WTC11 (cell line): ENCODE measurements at places on chromosomes 5 and 9. TPM values are rescaled to one million over a fixed set of nuclear protein-coding genes. Genes with fewer than 3 reads are reported as not detected.

DNM1 gene
- total RNA-seq: 79.0 to 105 TPM (median 92.4 TPM) in 3 replicates

PCDHB4 gene
- 2.3 to 2.6 TPM (median 2.3 TPM) in 3 replicates for total RNA-seq

HMCN2 gene
- 5.6 to 12.4 TPM (median 10.8 TPM) in 3 replicates for total RNA-seq

GBA2 gene
- total RNA-seq: 85.5 to 104 TPM (median 89.7 TPM) in 3 replicates

MEIKIN gene
- total RNA-seq: not detected in 3 replicates

PGM5 gene
- 0.11 to 0.16 TPM (median 0.13 TPM) in 3 replicates for total RNA-seq

ELP1 gene
- total RNA-seq: 27.9 to 30.5 TPM (median 29.0 TPM) in 3 replicates

HAVCR1 gene
- not detected in 3 replicates for total RNA-seq

SPATA31C1 gene
- total RNA-seq: not detected in 3 replicates

EXOSC3 gene
- total RNA-seq: 69.9 to 73.8 TPM (median 71.0 TPM) in 3 replicates

ZNF658 gene
- 5.0 to 5.7 TPM (median 5.4 TPM) in 3 replicates for total RNA-seq

THBS4 gene
- 11.8 to 21.2 TPM (median 18.4 TPM) in 3 replicates for total RNA-seq

GEMIN5 gene
- total RNA-seq: 25.9 to 34.8 TPM (median 27.2 TPM) in 3 replicates

WNT8A gene
- total RNA-seq: 0.16 TPM in 1 of 3 replicates, not detected in the others

ARL14EPL gene
- not detected in 3 replicates for total RNA-seq

SH3GL2 gene
- total RNA-seq: 4.2 to 6.5 TPM (median 5.8 TPM) in 3 replicates

WWC1 gene
- 29.1 to 48.4 TPM (median 31.6 TPM) in 3 replicates for total RNA-seq

C5orf34 gene
- 7.3 to 9.7 TPM (median 9.4 TPM) in 3 replicates for total RNA-seq

INSL6 gene
- not detected in 3 replicates for total RNA-seq

MAT2B gene
- total RNA-seq: 51.8 to 55.7 TPM (median 53.1 TPM) in 3 replicates

ECPAS gene
- total RNA-seq: 97.5 to 122 TPM (median 103 TPM) in 3 replicates

SLC23A1 gene
- not detected in 3 replicates for total RNA-seq

RNF180 gene
- 2.5 to 3.4 TPM (median 2.7 TPM) in 3 replicates for total RNA-seq

GFPT2 gene
- 124 to 138 TPM (median 136 TPM) in 3 replicates for total RNA-seq

LECT2 gene
- total RNA-seq: not detected in 3 replicates

SCGB3A2 gene
- total RNA-seq: 57.3 to 79.1 TPM (median 66.0 TPM) in 3 replicates

ADCY2 gene
- 142 to 165 TPM (median 154 TPM) in 3 replicates for total RNA-seq

ST8SIA4 gene
- 0.76 to 1.3 TPM (median 0.96 TPM) in 3 replicates for total RNA-seq

CENPH gene
- 79.0 to 87.4 TPM (median 86.4 TPM) in 3 replicates for total RNA-seq

RASGRF2 gene
- 13.9 to 17.6 TPM (median 14.8 TPM) in 3 replicates for total RNA-seq

C9orf78 gene
- total RNA-seq: 34.1 to 36.8 TPM (median 36.4 TPM) in 3 replicates

ACOT12 gene
- 0.16 TPM in 1 of 3 replicates, not detected in the others for total RNA-seq

BNC2 gene
- 28.1 to 33.3 TPM (median 29.3 TPM) in 3 replicates for total RNA-seq

ARSI gene
- 5.9 to 6.9 TPM (median 6.6 TPM) in 3 replicates for total RNA-seq
